ENCODE measurements at places on chromosomes 6 and 20.

GRCh38 chr6:131321589-131321988 lies 186.3 kb downstream of the AKAP7 start:
- no peak for DNase-seq

- DNase-seq = no peak
Measured at GRCh38 chr6:149169761-149170511, 147.6 kb upstream of the TAB2 start.

GRCh38 chr6:169072127-169073042 lies 181.3 kb downstream of the THBS2 start:
- no peak for DNase-seq

- no peak for DNase-seq
Measured at GRCh38 chr6:33278392-33278741, 1.4 kb downstream of the B3GALT4 start.

GRCh38 chr6:113442040-113442439 lies 415.1 kb upstream of the MARCKS start:
- DNase-seq = no peak
